Activated CD8-positive, alpha-beta memory T cell treated with anti-CD3 and anti-CD28 coated beads for 24 hours (primary cell): ENCODE measurements at places on chromosomes 2 and 18.

DNA sequence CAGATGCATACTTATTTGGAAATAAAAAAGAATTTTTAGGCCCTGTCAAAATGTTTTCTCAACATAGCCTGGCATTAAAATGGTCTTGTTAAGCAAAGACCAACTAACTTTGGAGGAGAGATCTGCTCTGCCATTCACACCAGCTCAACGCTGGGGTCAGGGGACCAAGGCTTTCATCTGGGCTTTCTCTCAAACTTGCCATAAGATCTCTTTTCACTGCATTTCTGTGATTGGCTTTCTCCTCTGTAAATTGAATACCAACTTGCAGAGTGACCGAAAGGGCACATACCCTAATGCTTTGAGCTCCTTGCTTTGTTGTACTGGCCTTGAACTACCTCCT, 71.2 kb downstream of the MYCN start:
- DNase-seq, result no peak

GRCh38 chr18:22503803-22504202, 86.1 kb upstream of the CTAGE1 start:
- DNase-seq, result no peak

GRCh38 chr2:231332388-231332787, 63.1 kb upstream of the B3GNT7 start:
- DNase-seq, result no peak

GRCh38 chr18:44502790-44503189, 177.9 kb upstream of the SETBP1 start:
- no peak for DNase-seq

- no peak for DNase-seq
Observed at GRCh38 chr2:60433018-60433596, 120.3 kb downstream of the BCL11A start.
